ENCODE measurements at places on chromosomes 12 and 14.

- DNase-seq: no peak
Measured at GRCh38 chr12:106091446-106091820, 47.3 kb downstream of the NUAK1 start.

DNA sequence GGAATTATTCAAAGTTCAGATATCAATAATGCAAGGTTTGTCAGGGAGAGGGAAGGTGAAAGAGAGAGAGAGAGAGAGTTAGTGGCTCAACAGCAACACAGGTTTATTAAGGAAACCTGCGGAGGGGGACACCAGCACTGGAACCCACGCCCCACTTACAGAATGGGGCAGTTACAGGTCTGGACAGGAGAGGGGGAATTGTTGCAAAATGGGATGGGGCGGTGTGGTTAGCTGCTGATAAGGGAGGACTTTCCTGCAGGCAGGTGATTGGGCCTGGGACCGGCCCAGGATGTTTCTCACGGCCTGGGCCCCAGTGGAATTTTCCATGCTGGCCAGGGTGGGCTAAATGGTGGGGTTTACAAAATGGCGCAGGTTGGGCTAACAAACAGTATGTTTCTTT, 278.2 kb upstream of the SLC16A7 start:
- no peak for DNase-seq

- DNase-seq: no peak
Measured at GRCh38 chr14:62001963-62002362, 239.7 kb downstream of the SNAPC1 start.

DNA sequence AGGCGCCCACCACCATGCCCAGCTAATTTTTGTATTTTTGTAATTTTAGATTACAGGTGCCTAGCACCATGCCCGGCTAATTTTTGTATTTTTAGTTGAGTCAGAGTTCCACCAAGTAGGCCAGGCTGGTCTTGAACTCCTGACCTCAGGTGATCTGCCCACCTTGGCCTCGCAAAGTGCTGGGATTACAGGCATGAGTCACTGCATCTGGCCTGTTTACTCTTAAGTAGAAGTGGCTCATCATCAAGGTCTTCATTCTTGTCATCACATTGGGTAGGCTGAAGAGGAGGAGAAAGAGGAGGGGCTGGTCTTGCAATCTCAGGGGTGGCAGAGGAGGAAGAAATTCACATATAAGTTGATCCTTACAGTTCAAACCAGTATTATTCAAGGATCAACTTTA, 152.4 kb upstream of the ATP2B1 start:
- no peak for DNase-seq

DNA sequence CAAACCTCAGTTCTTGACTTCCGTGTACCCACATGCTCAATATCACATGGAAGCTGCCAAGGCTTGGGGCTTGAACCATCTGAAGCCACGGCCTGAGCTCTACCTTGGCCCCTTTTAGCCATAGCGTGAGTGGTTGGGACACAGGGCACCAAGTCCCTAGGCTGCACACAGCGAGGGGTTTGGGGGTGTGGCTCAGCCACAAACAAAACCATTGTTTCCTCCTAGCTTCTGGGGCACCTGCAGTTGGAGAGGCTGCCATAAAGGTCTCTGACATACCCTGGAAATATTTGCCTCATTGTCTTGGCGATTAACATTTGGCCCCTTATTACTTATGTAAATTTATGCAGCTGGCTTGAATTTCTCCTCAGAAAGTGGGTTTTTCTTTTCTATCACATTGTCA, 628.6 kb downstream of the NRXN3 start:
- no peak for DNase-seq

DNA sequence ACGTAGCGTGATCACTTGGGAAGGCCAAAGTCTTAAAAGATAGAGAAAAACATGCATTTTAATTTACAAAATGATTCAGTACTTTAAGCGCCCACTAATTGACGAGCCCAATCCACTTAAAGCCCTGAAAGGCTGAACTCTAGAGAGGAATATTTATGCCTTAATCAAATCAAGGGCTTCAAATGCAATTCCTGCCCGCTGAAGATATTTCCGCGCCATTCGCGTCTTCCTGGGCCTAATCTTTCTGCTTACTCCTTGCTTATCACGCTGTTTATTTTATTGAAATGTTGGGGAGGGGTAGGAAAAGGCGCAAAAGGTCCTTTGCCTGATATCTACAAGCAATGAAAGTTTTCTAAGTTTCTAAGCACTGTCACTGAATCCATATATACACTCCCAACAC, 4.0 kb downstream of the TBX3 start:
- DNase-seq: no peak

DNA sequence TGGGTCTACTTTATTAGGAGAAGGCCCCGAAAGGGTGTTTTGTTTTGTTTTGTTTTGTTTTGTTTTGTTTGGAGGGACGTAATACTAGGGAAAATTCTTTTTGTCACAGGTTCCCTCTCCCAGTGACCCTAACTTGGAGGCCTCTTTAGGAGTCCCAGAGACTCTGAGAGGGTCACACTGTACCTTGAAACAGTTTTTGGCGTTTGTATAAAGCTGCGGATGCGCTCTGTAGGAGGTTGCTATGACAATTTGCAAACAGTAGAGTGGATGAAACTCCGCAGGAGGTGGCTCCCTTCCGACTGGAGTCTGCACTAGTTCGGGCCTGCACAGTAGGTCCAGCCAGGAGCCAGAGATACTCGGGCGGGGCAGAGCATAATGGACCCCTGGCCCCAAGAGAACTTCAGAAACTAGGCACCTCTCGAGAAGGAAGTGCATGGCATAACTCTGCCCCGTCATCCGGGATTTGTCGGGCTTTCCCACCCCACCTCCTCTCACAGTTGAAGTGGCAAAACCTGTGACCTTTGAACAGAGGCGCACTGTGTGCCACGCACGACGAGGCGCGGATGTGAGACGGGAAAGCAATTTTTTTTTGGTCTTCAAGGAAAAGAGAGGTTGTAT, 1.3 kb upstream of the DYRK2 start:
- DNase-seq: no peak

GRCh38 chr14:75084513-75084912, 15.1 kb downstream of the ZC2HC1C start:
- no peak for DNase-seq

DNA sequence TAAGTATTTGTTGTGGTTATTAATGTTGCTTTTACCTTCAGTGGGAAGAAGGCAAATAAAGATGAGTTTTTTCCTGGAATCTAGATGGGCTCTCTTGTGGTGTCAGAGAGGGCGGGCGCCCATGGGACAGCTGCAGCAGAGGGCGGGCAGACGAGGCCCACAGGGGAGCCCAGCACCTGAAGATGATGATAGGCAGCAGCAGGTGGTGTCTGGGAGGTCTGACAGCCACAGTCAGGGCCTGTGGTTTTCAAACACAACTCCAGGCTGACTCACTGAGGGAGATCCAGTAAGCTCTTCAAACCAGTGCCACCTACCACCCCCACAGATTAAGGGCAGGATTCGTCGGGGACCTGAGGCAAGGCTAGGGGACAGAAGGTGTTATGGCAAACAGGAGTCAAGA, 42.8 kb downstream of the NKX2-1 start:
- no peak for DNase-seq

GRCh38 chr12:53232646-53233461, 845 bp upstream of the RARG start:
- peak; percentile 82 for DNase-seq

DNA sequence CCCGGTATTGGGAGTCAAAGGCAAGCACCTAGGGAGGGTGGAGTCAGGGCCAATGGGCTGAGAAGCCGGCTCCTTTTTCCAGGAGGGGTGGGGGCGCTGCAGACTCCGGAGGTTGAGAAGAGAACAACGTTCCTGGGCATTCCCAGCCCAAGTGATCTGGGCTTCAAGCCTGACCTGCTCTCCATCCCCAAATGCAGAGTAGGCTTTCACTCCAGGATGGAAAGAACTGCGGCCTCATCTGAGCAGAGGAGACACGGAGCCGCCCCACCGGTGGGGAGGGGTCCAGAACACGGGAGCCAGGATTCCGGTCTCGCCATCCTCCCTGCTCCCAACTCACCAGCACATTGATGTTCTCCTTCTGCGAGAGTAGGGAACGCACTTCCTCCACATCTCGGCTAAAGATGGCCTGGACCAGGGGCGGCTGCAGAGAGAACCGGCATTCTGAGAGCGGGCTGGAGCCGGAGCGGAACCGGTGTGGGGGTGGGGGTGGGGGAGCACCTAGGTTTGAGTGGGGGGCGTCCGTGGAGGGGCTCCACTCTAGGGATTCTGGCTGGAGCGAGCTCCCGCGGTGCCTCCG, 605 bp downstream of the ANKRD52 start:
- DNase-seq: no peak

DNA sequence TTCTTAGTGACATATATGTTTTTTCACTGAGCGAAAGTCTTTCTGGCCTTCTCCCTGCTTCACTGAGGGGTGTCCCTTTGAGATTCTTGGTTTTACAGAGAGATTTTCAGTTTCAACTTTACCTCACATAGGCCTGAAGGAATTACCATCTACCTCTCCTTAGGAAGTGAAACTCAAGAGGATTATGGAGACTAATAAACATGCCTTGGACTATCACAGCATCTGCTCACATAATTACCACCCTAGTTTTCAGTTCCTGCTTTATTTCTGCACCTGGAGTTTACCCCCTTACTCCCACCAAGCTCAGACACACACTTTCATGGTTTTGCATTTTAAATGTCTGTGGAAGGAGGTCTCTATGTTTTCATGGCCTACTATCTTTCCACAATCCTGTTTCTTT, 118.3 kb upstream of the SCAF11 start:
- DNase-seq: no peak

DNA sequence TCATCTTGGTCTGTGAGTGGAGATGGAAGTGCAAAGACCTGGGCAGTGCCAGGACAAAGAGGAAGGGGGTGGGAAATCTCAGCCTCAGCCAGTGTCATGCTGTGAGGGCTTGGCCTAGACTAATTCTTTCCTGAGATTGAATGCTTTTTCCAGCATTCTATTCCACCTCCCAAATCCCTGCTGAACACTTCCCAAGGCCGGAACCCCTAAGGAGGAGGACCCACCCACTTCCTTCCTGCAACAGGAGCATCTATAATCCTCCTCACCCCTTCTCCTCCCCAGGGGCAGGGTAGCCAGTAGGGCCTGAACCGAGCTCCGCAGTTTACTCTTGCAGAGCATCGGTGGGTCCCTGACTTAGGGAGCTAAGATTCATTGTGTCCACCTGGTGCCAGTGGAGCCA, 3.2 kb downstream of the PLEKHD1 start:
- no peak for DNase-seq

- no peak for DNase-seq
Measured at GRCh38 chr14:58650857-58651256, 13.1 kb downstream of the DACT1 start.

- no peak for DNase-seq
Measured at GRCh38 chr12:105878964-105879363, 259.8 kb downstream of the NUAK1 start.

GRCh38 chr14:29489911-29490425, 437.7 kb downstream of the PRKD1 start:
- DNase-seq: no peak

DNA sequence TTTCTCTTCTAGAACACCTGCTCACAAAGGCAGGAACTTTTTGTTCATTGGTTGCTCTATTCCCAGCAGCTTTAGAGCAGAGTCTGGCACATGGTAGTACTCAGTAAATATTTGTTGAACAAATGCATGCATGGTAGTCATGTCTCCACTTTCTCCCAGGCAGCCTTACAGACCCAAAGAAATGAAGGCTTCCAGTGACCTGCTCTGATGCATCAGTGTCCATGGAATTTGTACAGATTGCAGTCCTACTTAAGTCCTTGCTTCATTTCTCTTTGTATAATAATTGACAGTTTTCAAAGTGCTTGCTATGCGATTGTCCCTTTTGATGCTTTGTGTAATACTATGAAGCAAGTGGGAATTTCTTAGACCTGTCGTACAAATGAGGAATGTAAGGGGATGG, 119.6 kb downstream of the DERA start:
- no peak for DNase-seq

DNA sequence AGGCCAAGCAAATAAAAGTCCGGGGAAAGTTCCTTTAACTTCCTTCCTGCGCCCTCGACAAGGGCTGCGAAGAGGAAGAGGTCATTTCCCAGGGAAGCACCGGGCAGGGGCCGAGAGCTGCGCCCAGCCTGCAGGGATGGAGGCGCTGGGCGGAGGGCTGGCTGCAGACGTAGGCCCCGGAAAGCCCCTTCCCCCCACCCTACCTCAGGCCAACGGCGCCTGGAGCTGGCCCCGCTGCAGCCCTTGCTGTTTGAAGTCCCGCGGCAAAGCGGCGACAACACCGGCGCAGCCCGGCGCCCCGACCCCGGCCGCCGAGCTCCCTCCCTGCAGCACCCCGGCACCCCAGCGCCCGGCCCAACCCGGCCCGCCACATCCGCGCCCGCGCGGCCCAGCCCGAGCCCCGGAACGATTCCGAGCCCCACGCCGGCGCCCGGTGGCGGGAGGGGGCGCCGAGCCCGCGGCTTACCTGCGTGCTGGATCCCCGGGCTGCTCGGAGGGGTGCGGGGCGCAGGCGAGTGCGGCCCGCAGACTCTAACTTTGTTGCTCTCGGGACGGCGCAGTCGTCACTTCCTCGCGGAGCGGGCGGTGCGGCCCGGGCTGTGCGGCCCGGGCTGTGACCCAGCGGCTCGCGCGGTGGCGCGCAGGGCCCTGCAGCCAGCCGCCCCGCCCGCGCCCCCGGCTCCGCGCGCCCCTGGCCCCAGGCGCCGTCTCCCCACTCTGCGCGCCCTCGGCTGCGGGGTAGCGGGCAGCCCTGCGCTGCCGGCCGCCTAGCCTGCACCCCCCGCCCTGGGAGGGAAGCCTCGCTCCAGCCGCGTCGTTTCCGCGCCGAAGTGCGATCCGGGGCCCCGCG, 64.8 kb upstream of the PTGR2 start:
- no peak for DNase-seq

GRCh38 chr12:14729586-14729985, 33.2 kb upstream of the GUCY2C start:
- DNase-seq: no peak

GRCh38 chr14:75609116-75609515, 30.7 kb downstream of the FLVCR2 start:
- no peak for DNase-seq

GRCh38 chr12:122937622-122938091, 28.6 kb downstream of the ABCB9 start:
- no peak for DNase-seq

DNA sequence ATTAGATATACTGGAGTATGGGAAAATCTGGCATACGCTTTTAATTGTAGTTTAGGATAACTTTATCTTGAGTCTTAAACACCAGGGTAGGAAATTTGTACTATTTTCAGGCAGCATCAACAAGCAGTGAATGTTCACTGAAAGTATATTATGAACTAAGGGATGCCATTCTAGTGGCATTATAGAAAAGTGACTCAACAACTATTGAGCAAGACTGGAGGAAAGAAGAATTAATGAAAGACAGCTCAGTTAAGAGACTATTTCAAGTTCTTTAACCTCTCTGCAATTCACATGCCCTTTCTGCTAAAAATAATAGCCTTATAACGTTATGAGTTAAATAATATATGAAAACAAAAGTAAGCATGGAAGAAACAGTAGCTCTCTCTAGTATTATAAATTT, 343.1 kb downstream of the FSCB start:
- DNase-seq: no peak

DNA sequence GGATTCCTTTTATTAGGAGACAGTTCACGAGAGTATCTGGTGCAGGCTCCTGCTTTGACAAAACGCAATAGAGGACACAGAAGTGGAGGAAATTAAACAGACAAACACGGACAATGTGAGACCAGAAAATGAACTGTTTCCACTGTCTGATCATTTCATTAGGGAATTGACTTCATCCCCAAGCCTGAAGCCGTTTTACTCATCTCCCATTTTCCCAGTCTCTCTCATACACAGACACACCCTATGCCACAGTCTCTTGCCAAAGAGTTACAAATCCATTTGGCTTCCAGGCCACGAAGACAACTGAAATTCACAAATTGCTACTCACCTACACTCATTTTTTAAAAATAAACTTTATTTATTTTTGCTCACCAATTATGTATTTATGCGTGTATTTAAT, 1087.8 kb upstream of the TMEM132C start:
- DNase-seq: peak; percentile 25

- DNase-seq: no peak
Measured at GRCh38 chr12:88895634-88896033, 315.4 kb upstream of the KITLG start.

Measured in vagina (tissue), 2 donors.